ENCODE measurements at places on chromosomes 3 and 15.

GRCh38 chr3:57110798-57111197 lies 50.3 kb downstream of the SPATA12 start:
- DNase-seq: no peak

DNA sequence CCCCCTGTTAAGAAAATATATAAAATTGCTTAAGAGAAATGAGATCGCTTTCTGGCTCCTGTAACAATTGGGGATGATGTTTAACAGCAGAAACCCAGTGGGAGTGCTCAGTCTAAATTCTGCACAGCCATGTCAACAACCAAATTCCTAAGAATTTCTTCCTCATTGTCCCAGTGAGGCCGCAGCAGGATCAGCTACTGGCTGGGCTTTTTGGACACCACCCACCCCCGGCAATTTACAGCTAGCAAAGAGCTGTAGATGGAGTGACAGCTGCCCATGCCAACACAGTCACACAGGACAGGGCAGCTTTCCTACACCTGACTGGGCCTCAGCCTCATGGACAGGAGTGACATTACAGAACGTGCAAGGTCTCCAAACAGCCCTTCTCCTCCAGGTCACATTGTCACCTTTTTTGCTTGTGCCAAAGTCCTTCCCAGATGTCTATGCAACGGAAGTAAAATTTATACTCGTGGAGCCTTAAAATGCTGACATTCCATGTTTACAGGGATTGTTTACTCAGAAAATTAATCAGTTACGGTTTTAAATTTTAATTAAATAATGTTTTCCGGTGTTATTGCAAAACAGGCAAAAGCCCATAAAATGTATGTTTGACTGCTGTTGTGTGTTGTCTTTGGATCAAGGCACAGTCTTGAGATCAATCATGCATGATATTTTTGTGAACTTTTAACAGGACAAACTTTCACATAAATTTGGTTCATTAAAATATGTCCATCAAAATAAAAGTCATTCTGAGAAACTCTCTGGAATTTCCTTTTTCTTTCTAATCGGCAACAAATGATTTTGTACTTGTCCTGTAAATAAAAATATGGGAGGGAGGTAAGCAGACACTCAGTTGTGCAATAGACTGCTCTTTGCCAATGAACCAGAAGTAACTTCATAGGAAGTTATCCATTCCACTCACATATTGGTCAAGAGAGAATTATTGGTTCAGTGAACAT lies 943.2 kb downstream of the MCTP2 start:
- DNase-seq: no peak

DNA sequence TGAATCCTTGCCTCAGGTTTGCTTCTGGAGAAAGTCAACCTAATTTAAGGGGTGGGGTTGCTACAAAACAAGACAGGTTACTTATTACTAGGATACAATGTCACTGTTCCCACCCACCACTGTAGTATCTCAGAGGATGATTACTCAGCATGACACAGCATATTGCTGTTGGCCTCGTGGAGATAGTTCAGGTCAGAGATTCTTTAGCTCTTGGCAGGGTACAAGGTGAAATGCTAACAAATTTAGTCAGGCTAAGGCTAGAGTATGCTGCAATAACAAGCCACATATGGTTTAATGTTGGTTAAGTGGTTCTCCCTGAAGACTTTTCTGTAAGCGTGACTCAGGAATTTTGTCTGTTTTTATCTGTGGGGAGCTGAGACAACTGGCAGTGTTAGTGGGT lies 161.8 kb downstream of the EDEM1 start:
- no peak for DNase-seq

DNA sequence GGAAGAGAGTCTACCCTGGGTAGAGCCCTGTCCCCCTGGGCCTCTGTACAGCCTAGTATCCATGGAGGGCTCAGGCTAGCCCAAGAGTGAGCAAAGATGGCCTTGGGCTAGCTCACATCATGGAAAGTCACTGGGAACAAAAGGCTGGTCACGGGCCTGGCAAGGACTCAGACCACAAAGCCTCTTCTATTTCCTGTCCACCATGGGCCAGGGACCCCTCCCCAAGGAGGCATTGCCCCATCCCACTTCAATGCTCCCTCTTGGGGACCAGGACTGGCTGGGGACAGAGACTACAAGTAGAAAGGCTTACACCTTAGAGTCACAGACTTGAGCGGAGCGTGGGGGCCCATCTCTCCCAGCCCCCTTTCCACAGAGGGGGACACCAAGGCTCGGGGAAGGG lies 16.9 kb downstream of the DUSP7 start:
- no peak for DNase-seq

- DNase-seq: peak; percentile 15
These were observed 12.4 kb downstream of the USP4 start for GRCh38 chr3:49327485-49327884.

- no peak for DNase-seq
These were observed 34.4 kb downstream of the TARS3 start for GRCh38 chr15:101689901-101690300.

DNA sequence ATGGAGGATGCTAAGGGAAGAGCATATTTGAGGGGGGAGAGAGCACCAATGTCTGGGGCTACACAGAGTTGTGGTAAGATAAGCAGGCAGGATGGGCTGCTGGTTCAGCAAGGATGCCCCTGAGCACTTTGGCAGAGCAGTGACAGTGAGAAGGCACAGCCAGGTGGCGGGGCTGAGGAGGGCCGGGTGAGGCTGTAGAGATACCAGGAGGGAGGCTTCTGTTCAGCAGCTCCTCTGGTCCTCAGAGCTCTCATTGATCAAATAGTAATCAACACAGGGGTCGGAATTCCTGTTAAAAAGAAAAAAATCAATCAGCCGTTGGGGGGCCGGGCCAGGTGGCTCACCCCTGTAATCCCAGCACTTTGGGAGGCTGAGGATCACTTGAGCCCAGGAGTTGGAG lies 11.5 kb upstream of the XIRP1 start:
- no peak for DNase-seq

DNA sequence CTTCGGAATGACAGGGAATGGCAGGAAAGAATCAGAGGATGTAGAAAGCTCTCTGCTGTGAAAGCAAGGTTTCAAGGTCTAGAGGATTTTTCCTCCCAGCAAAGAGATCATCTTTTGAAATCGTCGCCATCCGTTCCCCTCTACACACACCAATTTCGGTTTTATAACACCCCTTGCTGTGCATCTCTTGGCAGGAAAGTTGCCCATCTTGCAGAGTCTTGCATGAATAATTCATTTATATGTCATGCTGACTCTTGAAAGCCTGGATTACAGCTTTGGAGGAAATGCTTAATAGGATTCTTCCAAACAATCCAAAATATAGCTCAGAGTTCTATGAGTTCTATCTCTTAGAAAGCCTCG lies 262.7 kb downstream of the CHL1 start:
- DNase-seq: no peak

GRCh38 chr15:57218826-57219576 lies 157.3 kb upstream of the CGNL1 start:
- DNase-seq: no peak

DNA sequence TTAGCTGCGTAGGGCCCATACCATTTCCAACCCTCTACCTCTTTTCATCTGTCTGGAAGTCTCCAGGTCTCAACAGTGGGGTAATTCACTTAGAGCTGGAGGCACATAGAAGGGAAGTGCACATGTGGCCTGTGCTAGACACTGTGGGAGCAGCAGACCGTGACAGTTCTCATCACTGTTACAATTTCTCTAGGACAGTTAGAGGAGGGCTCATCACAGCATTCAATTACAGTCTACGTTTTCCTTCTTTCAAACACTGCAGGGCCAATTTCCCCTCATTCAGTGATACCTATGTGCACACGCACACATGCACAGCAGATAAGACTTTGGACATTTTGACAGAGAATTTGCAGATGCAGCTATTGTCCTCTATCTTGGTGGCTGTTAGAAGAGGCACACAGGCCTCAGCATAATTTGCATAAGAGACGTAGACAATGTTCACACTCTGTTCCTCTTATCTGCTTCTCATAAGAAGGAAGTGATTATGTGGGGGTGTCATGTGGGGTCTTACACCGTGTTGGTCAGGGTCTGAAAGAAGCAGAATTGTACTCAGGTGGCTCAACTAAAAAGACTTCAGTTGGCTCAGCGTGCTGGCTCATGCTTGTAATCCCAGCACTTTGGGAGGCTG lies 12.6 kb upstream of the HRG start:
- peak; percentile 11 for DNase-seq

- DNase-seq: no peak
These were observed 5.6 kb downstream of the KIF7 start for GRCh38 chr15:89649716-89650115.

- DNase-seq: no peak
These were observed 365.1 kb upstream of the PLSCR5 start for GRCh38 chr3:146970236-146970635.

GRCh38 chr3:54563501-54564200 lies 364.2 kb downstream of the LRTM1 start:
- no peak for DNase-seq

DNA sequence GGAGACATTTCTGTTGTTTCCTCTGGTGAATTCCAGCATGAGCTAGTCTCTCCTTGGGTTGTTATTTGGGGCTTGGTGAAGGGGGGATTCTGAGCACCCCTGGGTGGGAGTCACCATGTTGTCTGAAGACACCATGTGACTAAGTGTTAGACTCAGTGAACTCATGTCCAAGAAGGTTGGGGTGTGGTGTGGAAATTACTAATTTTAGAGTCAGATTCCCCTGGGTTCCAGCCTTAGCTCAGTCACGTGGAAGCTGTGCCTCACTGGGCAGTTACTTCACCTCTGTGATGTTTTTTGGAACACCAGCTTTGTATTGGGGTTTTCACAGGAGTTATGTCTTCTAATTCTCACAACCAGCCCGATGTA lies 171.5 kb downstream of the RPLP1 start:
- DNase-seq: no peak

DNA sequence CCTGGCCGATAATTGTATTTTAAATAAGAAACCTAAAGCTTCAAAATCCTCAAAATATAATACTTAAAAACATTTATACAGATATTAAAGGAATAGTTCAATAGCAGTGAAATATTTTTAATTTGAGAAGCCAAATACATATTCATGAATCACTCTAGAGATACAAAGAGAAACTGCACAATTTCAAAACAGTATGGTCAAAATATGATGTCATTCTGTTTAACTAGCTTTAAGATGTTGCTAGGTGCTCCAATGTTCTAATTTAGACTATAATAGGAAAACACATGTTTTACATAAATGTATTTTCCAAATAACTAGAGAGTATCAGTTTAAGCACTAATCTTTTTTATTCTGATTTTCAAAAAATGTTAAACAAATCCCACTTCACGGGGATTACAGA lies 10.3 kb upstream of the NRROS start:
- no peak for DNase-seq

DNA sequence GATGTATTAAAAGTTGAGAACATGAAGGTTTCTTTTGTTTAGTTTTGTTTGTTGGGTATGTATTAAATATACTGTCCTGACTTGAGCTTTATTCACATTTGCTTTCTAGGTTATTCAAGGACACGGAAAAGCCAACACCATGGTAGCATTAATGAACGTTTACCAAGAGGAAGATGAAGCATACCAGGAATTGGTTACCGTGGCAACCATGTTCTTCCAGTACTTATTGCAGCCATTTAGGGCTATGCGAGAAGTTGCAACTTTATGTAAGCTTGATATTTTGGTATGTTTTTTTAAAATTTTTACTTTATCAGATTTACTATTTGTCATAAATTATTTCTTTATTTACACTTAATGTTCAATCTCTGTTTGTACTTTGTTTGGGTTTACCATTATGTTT lies 3.6 kb downstream of the WHAMM start:
- DNase-seq: peak; percentile 32

GRCh38 chr15:35958021-35958420 lies 412.1 kb upstream of the DPH6 start:
- no peak for DNase-seq

DNA sequence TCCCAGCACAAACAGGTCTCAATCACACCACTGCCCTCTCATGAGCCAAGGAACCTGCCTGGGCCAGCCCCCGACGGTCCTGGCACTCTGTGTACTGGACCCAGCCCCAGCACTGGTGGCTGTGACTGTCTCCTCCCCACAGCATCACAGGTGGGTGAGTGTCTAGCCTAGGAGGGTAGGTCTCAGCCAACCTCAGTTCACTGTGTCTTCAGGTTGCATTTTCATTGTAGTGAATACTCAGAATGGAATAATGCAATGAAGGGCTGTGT lies 163.4 kb upstream of the NSMCE3 start:
- DNase-seq: no peak

GRCh38 chr15:36472672-36473071 lies 106.8 kb upstream of the CDIN1 start:
- no peak for DNase-seq

- no peak for DNase-seq
These were observed 216.8 kb downstream of the RPLP1 start for GRCh38 chr15:69669446-69669845.

DNA sequence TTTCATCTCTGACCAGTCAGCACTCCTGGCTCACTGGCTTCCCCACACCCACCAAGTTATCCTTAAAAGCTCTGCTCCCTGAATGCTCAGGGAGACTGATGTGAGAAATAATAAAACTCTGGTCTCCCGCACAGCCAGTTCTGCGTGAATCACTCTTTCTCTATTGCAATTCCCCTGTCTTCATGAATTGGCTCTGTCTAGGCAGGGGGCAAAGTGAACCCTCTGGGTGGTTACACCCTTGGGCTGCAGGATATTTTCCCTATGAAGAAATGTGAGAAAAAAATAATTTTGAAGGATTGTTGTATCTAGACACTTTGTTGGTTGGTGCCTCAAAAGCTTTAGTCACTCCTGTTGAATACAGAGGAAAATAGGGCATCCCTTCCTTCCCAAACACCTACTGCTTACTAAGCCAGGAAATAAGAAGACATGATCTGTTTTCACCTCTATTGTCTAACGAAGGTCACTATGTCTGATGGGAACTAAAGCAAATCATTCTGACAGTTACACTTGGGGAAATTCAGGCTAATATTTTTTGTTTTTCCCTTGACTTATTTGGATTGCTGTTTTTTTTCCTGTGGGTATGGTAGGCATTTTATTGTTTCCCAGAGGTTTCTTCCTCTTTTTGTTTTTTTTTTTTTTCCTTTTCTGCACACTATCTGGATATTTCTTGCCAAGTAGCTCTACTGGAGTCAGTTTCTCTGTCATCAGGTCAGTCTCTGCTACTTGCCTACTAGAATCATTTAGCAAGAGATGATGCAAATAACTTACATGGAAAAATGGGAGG lies 15.3 kb upstream of the TNFSF10 start:
- no peak for DNase-seq

GRCh38 chr15:59801649-59802048 lies 112.5 kb upstream of the BNIP2 start:
- DNase-seq: no peak

DNA sequence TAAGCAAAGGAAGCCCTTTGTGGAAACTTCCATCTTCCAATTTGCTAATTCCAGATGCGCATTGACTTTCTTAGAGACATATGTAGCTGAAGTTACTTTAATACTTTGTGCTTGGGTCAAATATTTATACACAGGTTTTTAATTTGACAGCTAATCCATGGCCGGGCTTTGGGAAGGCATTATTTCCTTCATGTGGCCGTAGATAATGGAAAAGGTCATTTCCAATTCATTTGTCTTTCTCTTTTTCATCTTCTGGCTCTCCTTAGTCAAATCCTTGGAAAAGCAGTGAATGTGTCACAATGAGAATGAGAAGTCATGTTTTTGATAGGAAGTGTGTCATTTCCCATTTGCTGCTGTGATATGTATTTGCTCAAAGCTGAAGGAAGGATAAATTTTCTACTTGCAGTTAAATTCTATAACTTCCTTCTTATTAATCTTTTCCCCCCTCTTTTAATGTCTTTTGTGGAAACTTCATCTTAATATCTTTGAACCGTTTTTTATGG lies 323.3 kb downstream of the CLSTN2 start:
- DNase-seq: no peak

All from CD4-positive, alpha-beta T cell treated with Interferon alpha-2 for 1 hour (primary cell).